A673 (cell line): ENCODE measurements at places on chromosomes 16 and 17. TPM values are rescaled to one million over a fixed set of nuclear protein-coding genes. Genes with fewer than 3 reads are reported as not detected.

The MT1H gene
- 2.4 TPM in 1 of 2 replicates, not detected in the other for total RNA-seq

DNA sequence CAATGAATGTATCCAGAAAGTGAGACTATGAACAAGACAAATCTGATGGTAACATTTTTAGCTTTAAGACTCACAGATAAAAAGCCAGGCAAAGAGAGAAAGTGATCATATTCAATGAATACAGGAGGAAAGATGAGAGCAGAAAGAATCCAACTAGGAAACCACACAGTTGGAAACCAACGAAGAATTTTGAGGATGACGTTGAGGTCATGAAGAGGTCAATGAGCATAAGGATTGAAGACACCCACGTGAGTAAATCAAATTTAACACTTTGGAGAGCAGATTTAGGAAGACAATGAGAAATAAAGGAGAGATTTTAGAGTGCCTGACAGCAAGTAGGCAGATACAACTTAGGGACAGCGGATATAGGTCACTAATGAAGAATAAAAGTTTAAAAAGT, 948.1 kb downstream of the KCNJ2 start:
- DNase-seq, result no peak
- no peaks in the 10 kb centered on the region for H3K27me3 ChIP-seq
- no peaks in the 10 kb centered on the region for H3K36me3 ChIP-seq
- no peak overlapping the region for H3K27ac ChIP-seq
- H3K4me1 ChIP-seq, result no peaks in the 10 kb centered on the region
- H3K4me3 ChIP-seq, result no peak overlapping the region

DNA sequence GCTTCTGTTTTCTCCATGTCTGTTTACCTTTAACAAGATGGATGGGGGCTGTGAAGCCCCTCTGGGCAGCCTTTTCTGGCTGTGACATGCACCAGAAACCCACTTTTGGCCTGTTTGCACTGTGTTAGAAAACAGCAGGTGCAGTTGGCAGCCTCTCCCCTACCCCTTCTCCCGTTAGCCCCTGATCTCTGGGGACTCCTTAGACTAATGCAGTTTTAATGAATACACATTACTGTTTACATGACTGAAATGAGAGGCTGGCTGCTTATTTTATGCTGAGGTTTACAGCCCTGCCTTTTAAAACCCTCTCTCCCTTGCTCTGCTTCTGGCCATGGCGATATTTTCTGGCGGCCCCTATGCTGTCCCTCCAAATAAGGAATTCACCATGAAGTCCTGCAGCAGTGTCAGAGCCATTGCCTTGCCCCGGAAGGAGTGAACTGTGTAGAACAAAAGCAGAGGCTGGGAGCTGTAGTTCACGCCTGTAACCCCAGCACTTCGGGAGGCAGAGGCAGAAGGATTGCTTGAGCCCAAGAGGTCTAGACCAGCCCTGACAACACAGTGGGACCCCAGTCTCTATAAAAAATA, 79.3 kb downstream of the PRKCB start:
- peaks cover 37% of the 10 kb centered on the region for H3K4me1 ChIP-seq
- H3K27me3 ChIP-seq, result no peaks in the 10 kb centered on the region
- no peak overlapping the region for H3K4me3 ChIP-seq
- H3K36me3 ChIP-seq, result no peaks in the 10 kb centered on the region
- H3K27ac ChIP-seq, result peak overlapping the region; percentile 59
- DNase-seq, result peak; percentile 49

DNA sequence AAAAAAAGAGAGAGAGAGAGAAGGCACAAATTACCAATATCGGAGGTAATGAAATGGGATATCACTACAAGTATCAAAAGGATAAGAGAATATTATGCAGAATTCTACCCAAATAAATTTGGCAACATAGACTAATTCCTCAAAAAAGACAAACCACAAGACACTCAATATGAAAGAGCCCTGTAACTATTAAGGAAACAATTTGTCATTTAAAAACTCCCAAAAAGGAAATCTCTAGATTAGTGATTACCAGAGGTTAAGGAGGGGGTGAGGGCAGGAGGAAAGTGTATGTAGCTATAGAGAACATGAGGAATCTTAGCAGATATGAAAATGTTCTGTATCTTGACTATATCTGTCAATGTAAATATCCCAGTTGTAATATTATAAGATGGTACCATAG, 54.0 kb downstream of the CFDP1 start:
- H3K27ac ChIP-seq, result no peak overlapping the region
- H3K4me3 ChIP-seq, result no peak overlapping the region
- H3K27me3 ChIP-seq, result no peaks in the 10 kb centered on the region
- peaks cover 29% of the 10 kb centered on the region for H3K4me1 ChIP-seq
- DNase-seq, result peak; percentile 35

The KRTAP17-1 gene
- not detected in 2 replicates for total RNA-seq

GRCh38 chr16:85359147-85359822, 247.0 kb upstream of the CIBAR2 start:
- H3K4me1 ChIP-seq, result peaks cover 7% of the 10 kb centered on the region
- H3K4me3 ChIP-seq, result no peak overlapping the region
- no peak for DNase-seq
- H3K27me3 ChIP-seq, result no peaks in the 10 kb centered on the region
- H3K27ac ChIP-seq, result no peak overlapping the region

GRCh38 chr17:7695586-7695985, 7.3 kb downstream of the WRAP53 start:
- no peak overlapping the region for H3K4me3 ChIP-seq
- H3K27me3 ChIP-seq, result no peaks in the 10 kb centered on the region
- H3K27ac ChIP-seq, result no peak overlapping the region
- H3K36me3 ChIP-seq, result peaks cover 11% of the 10 kb centered on the region

- H3K4me3 ChIP-seq, result no peak overlapping the region
- DNase-seq, result no peak
- no peak overlapping the region for H3K27ac ChIP-seq
Measured at GRCh38 chr17:42337442-42337841, 49.1 kb downstream of the STAT5A start.

DNA sequence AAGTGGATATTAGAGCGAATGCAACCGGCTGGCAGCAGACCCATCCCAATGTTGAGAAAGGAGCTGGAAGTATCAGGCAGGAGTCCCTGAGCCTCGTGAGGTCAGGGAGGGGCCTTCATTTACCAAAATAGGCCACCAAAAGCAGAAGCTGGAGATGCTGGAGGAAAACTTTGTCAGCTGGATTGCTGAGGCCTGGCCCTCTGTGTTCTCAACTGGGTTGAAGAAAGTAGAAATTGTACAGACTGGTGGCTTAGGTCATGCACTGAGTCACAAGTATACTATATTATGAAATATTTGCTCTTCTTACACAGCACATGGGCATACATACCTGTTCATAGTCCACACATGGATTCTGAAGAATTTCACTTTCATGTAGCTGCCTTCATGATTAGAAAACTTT, 23.2 kb upstream of the TEKT3 start:
- H3K4me1 ChIP-seq, result no peaks in the 10 kb centered on the region
- H3K36me3 ChIP-seq, result no peaks in the 10 kb centered on the region
- H3K27me3 ChIP-seq, result peaks cover 3% of the 10 kb centered on the region
- DNase-seq, result no peak
- H3K27ac ChIP-seq, result no peak overlapping the region
- H3K4me3 ChIP-seq, result no peak overlapping the region
